ENCODE measurements at places on chromosomes 3 and 15.

GRCh38 chr3:69081583-69082262 is 1.6 kb upstream of the UBA3 start:
- DNase-seq = no peak

- no peak for DNase-seq
Measured at GRCh38 chr3:140468407-140468806, 209.5 kb upstream of the TRIM42 start.

DNA sequence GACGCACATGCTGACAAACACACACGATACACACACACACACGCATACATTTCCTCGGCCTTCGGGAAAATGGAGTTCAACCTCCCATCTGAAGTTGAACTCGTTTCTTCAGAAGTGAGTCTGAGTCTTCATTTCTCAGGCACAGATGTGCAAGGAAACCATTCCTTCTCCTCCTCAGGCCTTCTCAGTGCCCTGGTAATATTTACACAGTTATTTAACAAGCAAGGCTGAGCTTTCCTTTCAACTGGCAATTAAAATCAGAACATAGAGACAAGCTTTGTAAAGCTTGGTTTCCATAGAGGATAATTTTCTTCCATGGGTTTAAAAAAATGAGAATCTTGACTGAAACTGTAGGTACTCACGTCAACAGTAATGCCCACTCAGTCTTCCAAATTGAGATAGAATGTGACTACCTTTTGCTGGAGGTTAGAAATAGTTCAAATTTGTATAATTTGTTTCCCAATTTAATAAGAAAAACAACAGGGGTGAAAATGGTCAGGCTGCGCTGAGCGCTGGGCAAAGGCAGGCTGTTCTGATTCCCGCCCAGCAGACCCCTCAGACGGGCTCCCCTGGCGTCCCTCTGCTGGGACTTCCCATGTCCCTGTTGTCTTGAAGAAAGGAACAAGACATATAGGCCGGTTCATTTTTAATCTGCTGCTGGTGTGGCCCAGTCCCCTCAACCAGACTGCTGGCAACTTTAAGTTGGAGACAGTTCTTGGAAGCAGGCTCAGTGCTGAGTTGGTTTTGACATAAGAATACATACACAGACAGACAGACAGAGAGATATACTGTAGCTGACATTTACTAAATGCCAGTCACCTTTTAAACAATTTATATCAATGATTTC is 174.3 kb downstream of the XXYLT1 start:
- DNase-seq = no peak

DNA sequence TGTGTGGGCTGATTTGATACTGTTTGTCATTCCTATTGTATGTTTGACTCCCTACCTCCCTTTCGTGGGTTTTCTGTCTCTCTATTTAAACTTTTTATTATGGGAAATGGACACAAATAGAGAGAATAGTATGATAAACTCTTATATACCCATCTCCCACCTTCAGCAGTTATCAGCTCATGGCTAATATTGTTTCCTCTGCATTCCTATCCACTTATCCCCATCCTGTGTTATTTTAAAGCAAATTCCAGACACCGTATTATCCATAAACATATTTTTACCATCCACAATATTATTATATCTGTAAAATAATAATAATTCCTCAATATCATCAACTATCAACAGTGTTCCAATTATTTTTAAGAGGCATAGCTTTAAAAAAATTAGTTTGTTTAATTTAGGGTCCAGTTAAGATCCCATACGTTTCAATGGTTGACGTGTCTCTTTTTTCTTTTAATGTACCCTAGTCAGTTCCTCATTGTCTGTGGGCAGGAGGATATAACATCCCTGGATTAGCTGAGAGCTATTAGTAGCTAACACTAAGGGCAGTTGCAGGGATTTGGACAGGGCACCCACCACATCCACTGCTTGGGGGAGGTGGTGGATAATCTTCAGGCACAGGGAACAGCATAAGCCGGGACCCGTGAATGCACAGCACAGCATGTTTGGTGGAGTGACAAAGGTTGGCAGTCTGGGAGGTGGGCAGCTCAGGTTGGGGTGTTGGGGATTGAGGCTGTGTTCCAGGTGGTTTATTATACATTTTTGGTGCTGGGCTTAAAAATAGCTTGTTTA is 23.5 kb downstream of the PLCL2 start:
- DNase-seq = no peak

DNA sequence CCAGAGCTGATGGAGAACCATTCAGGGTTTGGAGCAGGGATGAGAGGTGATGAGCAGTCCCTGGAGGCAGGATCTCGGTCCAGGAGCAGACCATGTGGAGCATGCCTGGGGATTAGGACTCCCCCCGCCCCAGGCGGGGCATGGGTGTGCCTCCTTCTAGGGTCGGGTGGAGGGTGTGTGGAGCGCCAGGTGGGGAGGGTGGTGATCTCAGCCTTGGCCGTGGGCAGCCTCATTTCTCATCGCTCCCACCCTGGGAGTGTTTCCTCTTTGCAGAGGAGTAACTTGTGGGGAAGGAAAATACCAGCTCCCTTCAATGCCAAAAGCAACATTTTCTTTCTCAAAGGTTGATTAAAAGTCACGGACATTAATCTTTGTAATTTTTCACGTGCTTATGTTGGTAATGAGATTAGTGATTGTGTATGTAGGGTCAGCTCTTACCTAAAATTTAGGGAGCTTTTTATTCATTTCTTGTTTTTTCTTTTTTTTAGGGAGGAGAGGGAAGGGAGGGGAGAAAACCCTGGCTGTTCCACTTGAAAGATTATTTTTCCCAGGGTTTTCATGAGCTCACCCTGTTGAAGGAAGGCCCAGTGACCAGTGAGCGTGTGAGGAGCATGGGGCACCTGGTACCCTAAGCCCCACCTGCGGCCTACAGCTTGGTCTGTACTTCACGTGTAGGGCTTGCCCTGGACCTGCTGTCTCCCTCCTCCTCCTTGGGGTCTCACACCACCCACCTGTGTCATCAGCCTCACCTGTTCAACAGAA is 11.0 kb downstream of the FBLN2 start:
- DNase-seq = no peak

GRCh38 chr15:97115761-97116070 is 785.2 kb downstream of the NR2F2 start:
- no peak for DNase-seq
